ENCODE measurements at places on chromosomes 5 and 9. TPM values are rescaled to one million over a fixed set of nuclear protein-coding genes. Genes with fewer than 3 reads are reported as not detected.
A peak's percentile ranks its signal among the peaks of the same experiment; 100 is the strongest.

The GABBR2 gene
- total RNA-seq = 42.7 TPM

DNA sequence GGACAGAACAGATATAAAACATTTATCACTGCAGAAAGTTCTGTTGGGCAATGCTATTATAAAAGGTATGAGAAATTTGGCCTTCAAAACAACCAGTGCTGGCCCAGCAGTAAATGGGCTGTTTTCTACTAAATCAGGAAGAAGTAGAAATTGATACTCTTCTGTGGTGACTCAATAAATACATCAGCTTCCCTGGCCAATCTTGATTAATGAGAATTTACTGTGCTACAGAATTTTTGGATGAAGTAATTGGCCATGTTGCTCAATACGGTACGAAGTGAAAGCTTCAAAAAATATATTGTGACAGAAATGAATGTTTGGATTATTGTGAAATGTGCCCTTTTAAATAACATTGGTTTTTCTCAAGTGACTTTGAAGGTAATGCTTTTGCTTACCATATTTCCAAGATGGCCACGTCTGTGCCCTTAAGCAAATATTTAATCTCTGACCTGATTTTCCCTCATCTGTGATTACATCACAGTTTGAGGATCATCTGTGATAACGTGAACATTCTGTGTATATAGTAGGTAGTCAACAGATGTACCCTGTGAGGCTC, 4.2 kb downstream of the DNAJA1 start:
- no peak for DNase-seq

The TUSC1 gene
- total RNA-seq = 10.5 TPM

The NXNL2 gene
- total RNA-seq = 0.78 TPM

DNA sequence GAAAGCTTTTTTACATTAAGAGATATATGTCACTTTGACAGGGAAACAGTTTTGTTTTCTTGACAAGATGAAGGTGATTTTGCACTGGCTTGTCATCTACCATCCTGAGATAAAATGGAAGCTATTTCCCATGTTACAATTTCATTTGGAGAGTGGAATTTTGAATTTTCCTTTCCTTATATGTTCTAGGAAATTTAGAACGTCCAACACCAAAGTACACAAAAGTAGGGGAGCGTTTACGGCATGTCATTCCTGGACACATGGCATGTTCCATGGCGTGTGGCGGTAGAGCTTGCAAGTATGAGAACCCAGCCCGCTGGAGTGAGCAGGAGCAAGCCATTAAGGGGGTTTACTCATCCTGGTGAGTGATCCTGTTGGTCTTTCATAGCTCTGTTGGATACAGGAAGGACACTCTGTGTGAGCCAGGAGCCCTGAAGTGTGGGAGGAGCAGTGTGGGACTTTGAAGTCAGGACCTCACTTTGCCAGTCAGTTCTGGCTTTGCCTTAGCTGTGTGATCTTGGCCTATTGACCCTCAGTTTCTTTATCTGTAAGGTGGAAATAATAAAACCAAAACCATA, 887 bp downstream of the PTPDC1 start:
- DNase-seq = no peak

The ADAM19 gene
- total RNA-seq = 13.4 TPM

GRCh38 chr5:87020099-87020934, 247.4 kb upstream of the RASA1 start:
- peak; percentile 42 for DNase-seq

GRCh38 chr9:128391956-128392301, 20.8 kb downstream of the URM1 start:
- no peak for DNase-seq
